ENCODE measurements at places on chromosomes 6 and 20. TPM values are rescaled to one million over a fixed set of nuclear protein-coding genes. Genes with fewer than 3 reads are reported as not detected.

SLC22A3 gene
- total RNA-seq, result not detected

HTR1E gene
- not detected for total RNA-seq

ECI2 gene
- total RNA-seq, result 55.0 TPM

NHSL1 gene
- total RNA-seq, result 63.3 TPM

Measured in bladder microvascular endothelial cell (primary cell).